Thymus (tissue), 14 donors: ENCODE measurements at places on chromosomes 11 and 22. TPM values are rescaled to one million over a fixed set of nuclear protein-coding genes. Genes with fewer than 3 reads are reported as not detected.

UBQLN3 gene
- total RNA-seq: under 0.01 TPM

SLC5A4 gene
- total RNA-seq: 0.09 TPM

CDC42BPG gene
- 1.7 TPM for total RNA-seq

PSMD13 gene
- 134 TPM for total RNA-seq

TMEM86A gene
- 1.9 TPM for total RNA-seq

EEF1G gene
- 1,700 TPM for total RNA-seq

FXYD2 gene
- total RNA-seq: 78.9 TPM

OR4A16 gene
- not detected for total RNA-seq

OR4P4 gene
- total RNA-seq: not detected

GDPD4 gene
- total RNA-seq: not detected

GGT5 gene
- 3.2 TPM for total RNA-seq

ART5 gene
- 0.09 TPM for total RNA-seq

HBB gene
- total RNA-seq: 341 TPM

TYMP gene
- 97.3 TPM for total RNA-seq

DRD4 gene
- 0.09 TPM for total RNA-seq

FIBP gene
- 71.0 TPM for total RNA-seq

PIH1D2 gene
- 1.6 TPM for total RNA-seq

SMTNL1 gene
- 0.05 TPM for total RNA-seq

GAL gene
- 0.42 TPM for total RNA-seq

TRIM48 gene
- not detected for total RNA-seq

PRR33 gene
- not detected for total RNA-seq

ALDH3B1 gene
- total RNA-seq: 1.3 TPM

KCNJ5 gene
- 7.2 TPM for total RNA-seq

ANO9 gene
- 26.3 TPM for total RNA-seq

UNC93B1 gene
- 10.3 TPM for total RNA-seq

AKIP1 gene
- 16.2 TPM for total RNA-seq

SAC3D1 gene
- total RNA-seq: 11.2 TPM

LARGE2 gene
- total RNA-seq: 3.5 TPM

PAX6 gene
- total RNA-seq: 0.47 TPM

OR5D13 gene
- not detected for total RNA-seq

MS4A4E gene
- 0.24 TPM for total RNA-seq

SPDYC gene
- total RNA-seq: not detected

SULT4A1 gene
- total RNA-seq: 0.09 TPM

FOLR2 gene
- 27.8 TPM for total RNA-seq

TRPM5 gene
- 0.09 TPM for total RNA-seq

FOXR1 gene
- 0.19 TPM for total RNA-seq

OR5P2 gene
- total RNA-seq: not detected

KBTBD3 gene
- total RNA-seq: 5.3 TPM

OR5A1 gene
- total RNA-seq: not detected

THY1 gene
- 88.8 TPM for total RNA-seq

CUL5 gene
- 28.6 TPM for total RNA-seq

ART1 gene
- not detected for total RNA-seq

PSMC3 gene
- 136 TPM for total RNA-seq

PHOX2A gene
- total RNA-seq: 0.05 TPM

ATL3 gene
- 17.8 TPM for total RNA-seq

POU2AF2 gene
- 1.0 TPM for total RNA-seq
